ENCODE measurements at places on chromosomes 5 and 9.

GRCh38 chr5:68838157-68838718 is 255.6 kb upstream of the SLC30A5 start:
- DNase-seq: no peak

DNA sequence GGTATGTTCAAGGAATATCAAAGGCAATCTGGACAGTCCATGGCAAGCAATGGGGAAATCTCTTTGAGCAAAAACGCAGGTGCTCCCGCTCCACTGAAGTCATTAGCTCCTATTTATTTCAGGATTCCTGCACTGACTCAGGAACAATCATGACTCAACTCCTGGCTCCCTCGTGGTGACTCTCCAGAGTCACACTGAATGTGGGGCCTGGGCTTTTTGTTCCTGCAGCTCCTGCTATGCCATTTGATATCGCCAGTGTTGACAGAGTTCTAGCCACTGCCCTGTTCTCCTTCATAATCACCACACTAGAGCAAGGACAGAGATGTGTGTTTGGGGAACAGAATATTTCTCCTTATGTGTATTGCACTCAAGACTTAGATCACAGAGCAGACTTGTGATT is 187.2 kb upstream of the ZNF462 start:
- DNase-seq: no peak

DNA sequence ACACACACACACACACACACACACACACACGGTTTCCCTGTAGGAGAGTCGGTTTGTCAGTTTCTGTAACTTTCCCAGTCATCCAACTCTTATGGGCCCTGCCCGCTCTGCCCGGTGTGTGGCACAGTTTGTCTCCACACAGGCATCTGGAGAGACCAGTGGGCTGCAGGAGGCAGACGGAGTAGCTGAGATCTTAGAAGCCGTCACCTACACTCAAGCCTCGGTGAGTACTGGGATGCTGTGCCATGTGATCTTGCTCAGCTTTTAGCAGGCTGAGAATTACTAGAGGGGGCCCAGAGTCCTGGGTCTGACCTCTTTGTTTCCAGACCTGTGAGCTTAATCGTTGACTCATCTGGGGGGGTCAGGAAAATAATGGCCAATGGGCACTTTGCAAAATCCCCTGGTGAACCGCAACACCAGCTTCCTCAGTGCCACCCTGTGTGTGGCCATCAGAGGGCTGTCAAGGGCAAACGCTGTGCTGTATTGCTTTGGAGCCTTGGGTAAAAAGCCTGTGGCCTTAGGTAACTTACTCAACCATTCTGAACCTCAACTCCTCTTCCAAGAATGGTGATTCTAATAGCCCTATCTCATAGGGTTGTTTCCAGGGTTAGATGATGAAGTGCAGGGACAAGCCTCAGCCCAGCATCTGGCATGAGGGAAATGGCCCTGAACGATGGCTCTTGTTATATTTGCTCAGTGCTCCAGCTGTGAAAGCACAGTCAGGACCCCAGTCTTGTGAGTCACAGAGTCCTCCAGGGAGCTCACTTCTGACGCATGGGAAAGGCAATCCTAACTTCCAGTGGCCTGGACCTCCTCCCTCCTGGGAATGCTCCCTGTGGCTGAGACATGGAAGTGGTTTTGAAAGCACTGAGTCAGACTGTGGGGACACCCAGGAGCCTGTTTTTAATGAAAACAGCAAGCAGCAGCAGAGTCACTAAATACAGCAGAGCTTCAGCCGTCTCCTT is 45.6 kb downstream of the COL15A1 start:
- peak; percentile 100 for DNase-seq

DNA sequence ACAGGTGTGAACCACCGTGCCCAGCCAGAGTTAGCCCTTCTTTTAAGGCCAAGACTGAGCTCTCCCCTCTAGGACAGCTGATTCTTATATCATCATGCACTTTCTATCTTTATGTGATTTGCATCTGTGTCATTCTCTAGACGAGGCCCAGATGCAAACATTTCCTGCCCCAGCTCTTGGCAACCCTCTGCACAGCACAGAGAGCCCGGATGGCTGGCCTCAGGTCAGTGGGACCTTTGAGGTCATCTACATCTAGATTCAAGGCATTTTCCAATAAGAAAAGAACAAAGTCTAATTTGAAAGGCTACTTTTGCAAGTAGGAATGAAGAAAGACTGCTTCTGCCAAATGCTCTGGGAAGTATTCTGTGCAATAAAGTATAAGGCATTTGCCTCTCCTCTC is 109.0 kb upstream of the DAB2 start:
- no peak for DNase-seq

Data from fibroblast of lung (primary cell).